ENCODE measurements at places on chromosomes 7 and 10.

DNA sequence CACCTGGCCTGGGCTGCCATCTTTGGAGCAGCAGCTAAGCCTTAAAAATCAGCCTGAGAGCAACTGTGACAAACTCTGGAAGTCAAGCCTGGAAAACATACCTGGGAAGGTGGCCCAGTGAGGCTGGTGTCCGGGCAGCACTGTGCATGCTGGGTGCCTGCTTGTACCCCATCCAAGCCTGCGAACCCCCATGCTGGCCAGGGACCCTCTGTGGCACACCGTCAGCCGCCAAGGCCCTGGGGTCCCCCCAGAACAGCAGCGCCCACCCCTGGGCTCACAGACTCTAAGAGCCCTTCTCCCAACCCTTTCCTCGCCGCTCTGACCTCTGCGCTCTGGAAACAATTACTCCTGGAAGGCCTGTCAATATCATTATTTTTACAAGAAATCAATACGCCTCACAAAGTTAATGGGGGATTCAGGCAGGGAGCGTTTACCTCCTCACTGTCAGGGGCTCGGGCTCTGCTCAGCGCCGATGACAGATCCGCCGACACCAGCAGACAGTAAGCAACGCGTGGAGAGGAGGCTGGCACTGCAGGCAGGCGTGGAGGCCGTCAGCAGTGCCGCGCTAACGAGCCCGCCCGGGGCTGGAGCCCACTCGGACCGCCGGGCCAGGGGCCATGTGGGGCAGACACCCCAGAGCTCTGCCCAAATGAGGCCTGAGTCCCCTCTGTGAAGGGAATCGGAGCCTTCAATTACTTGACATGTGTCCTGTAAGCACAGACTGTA lies 54.4 kb downstream of the EBF3 start:
- DNase-seq, result no peak

DNA sequence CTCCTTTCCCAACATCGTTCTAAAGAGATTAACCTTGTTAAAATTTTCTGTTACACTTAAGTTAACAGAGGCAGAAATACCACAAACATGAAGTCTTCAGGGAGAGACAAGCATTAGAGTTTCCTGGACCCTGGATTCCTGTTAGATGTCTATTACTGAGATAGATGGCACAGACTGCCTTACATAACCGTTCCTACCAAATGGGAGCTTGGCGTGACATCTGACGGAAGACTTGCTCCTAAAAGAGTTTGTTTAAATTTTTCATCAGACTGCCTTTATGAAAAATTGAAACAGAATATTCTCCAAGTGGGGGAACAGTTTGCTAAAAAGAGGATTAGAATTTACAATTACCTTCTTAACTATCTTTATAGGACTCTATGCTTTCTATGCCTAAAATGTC lies 22.7 kb downstream of the ANK3 start:
- no peak for DNase-seq

- no peak for DNase-seq
Measured at GRCh38 chr7:120521761-120522737, 249.1 kb downstream of the KCND2 start.

- DNase-seq, result no peak
Measured at GRCh38 chr10:1376384-1376945, 320.3 kb downstream of the WDR37 start.

GRCh38 chr7:12423997-12424745 lies 20.5 kb upstream of the VWDE start:
- no peak for DNase-seq

DNA sequence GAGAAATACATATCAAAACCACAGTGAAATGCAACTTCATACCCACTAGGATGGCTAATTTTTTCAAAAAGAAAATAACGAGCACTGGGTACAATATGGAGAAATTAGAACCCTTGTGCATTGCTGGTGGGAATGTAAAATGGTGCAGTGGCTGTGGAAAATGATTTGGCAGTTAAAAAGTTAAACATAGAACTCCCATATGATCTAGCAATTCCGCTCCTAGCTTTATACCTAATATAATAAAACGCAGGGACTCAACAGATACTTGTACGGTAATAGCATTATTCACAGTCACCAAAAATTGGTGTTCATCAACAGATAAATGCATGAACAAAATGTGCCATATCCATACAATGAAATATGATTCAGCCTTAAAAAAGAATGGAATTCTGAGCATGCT lies 58.8 kb upstream of the PLPP4 start:
- DNase-seq, result no peak

DNA sequence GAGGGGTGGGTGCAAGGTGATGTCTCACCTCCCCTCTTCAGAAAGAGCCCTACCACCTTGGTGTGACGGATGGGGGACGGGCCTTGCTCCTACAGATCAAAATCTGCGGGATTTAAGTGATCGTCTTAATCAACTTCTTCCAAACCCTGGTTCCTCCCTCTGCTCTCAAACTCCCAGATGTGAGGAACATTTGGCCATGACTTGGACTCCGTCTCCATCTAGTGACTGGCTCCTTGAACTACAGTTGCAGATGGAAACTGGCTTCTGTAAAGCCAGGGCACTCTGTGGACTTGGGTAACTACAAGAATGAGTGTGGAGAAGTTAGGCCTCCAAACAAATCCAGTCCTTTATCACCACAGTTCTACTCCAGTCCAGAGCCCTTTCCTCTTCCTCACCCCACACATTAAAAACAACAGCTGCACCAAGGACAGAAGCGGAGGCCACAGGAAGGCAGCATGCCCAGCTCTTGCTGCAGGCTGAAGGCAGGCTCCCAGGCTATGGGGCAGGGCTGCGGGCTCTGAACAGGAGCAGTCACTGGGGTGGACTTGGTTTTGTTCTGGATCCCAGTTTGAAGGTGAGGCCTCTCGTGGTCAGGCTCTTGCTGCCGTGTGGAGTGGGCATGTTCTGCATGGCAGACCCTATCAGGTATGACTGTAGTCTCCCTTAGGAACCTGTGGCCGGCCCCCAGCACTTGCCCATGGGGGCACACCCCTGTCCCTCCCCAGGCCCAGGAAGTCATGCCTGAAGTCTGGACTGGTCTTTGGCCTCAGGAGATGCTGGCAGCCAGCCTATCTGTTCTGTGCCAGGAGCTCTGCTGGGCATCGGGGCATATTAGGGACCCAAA lies 79.4 kb downstream of the VWC2 start:
- DNase-seq, result no peak

DNA sequence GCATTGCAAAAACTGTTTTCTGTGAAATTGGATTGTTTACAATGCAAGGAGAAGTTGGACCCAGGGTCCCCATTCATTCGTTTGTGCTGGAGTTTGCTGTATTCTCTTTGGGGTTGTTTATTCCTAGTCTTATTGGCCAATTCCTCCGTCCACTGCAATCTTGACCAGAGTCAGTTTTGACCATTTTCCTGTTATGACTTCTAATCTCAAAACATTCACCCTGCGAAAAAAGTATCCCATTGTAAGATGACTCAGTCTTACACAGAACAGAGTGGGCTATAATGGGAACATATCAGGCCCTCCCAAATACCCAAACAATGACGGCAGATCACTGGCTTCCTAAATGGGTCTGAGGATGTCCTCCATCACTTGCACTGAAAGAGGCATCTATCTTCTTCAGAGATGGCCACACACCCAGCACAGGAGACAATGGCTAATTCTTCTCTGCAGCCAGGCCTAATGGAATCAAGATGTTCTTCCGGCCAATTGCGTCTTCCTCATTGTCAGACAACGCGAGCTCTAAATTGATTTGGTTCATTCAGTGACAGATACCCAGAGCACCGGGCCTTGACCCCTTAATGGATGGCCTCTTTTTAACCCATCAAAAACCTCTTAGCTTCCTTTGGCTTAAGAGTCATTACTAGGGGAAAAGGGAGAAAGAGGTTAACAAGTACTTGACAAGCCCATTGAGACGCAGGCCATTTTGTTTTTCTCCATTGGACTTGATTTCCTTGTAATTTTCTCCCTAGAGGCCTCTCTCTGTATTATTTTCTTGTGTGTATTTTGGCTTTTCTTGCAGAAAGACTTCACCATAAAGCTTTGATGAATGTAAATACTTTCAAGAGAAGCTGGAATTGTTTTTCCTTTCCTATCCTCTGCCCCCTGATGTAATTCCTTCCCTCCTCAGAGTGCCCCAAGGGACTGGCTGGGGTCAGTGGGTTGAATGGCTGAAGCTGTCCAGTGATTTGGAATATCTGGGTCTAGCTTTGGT lies 129.6 kb downstream of the PRPF18 start:
- DNase-seq, result no peak

DNA sequence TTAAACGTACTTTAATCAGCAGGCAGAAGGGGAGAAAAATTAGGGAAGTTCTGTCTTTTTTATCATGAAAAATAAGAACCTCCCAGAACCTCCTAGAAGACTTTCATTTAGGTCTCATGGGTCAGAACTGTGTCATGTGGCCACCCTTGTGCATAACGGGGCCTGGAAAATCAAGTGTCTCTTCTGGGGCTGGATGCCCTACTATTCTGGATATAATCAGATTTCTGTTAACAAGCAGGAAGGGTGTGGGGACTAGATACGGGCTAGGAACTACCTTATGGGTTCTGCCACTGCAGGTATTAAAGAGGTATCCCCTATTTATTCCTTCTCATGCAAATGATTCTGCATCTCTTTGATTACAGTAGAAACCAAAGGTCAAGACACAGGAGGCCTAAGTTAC lies 14.1 kb downstream of the LANCL2 start:
- DNase-seq, result no peak

DNA sequence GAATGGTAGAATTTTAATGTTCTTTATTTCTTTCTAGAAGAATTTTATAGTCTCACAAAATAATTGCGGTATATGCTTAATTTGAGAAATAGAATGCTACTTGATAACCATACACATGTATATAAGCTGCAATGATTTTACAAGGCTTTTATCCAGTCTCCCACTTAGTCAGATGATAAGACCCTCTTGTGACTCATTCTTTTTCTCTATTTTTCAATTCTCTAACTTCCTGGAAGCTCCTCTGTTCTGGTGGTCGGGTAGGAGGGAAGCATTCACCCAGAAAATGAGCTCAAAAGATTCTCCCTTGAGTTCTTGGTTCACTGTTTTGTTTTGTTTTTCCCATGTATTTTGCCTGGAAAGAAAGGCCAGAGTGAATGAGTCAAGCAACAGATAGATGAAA lies 546.6 kb downstream of the INHBA start:
- DNase-seq, result no peak

GRCh38 chr10:48807791-48808470 lies 123.3 kb downstream of the WDFY4 start:
- no peak for DNase-seq

- no peak for DNase-seq
Measured at GRCh38 chr10:116672891-116673290, 52.1 kb downstream of the PNLIPRP2 start.

- DNase-seq, result no peak
Measured at GRCh38 chr7:47811632-47812380, 136.5 kb downstream of the PKD1L1 start.

GRCh38 chr7:113092762-113093161 lies 6.1 kb upstream of the GPR85 start:
- DNase-seq, result no peak

GRCh38 chr7:92611735-92612134 lies 21.5 kb upstream of the FAM133B start:
- no peak for DNase-seq

GRCh38 chr7:26185131-26185843 lies 15.3 kb downstream of the HNRNPA2B1 start:
- no peak for DNase-seq

All from stimulated activated CD8-positive, alpha-beta memory T cell treated with anti-CD3 and anti-CD28 coated beads, Interleukin-2, amount 100 ng/mL, for 1 hour (primary cell).